ENCODE measurements at places on chromosomes 12 and 14.

- no peak for DNase-seq
These were observed 25.6 kb downstream of the PPM1H start for GRCh38 chr12:62909340-62909739.

DNA sequence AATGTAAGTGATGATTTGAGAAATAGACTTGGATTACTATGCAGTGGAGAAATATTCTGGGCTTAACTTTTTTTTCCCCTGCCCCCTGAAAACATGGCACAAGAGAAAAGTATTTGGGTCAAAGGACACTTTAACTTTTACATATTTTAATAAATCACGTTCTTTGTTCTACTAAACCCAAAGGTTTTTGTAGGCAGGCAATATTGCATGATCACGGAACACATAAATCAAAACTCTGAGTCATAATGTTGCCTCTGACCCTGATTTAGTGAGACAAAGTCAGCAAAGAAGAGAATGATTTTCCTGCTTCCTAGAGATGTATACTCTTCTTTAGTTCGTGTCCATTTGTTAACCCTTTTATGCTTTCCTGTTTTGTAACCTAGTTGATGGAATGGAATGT lies 38.0 kb downstream of the ABCD2 start:
- DNase-seq = no peak

DNA sequence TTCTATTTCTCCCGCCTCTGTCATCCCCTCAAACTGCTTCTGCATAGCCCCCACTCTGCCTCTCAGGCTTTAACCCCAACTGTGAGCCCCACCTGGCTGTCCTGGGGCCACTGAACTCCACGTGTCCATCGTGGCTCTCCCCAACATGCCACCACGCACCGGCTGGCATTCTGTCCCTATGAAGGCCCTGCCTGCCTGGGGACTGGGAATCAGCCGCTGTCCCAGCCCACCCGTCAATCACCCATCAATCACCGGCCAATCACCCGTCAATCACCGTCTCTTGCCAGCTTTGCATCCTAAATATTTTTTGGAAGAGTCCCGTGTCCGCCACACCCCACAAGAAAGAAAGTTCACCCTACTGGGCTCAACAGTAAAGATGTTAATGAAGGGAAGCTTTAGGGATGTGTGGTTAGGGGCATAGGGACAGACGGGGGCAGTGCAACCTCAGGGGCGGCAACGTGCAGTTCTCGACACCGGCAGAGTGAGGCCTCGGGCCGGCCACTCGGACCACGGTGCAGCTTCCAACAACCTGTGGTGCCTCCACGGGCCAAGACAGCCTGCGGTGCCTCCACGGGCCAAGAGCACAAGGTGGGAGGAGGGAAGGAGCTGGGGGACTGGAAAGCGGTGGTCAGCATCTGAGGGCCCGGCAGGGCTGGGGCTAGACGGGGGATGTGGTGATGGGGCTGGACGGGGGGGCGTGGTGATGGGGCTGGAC lies 85.6 kb downstream of the GALNT9 start:
- DNase-seq = no peak

DNA sequence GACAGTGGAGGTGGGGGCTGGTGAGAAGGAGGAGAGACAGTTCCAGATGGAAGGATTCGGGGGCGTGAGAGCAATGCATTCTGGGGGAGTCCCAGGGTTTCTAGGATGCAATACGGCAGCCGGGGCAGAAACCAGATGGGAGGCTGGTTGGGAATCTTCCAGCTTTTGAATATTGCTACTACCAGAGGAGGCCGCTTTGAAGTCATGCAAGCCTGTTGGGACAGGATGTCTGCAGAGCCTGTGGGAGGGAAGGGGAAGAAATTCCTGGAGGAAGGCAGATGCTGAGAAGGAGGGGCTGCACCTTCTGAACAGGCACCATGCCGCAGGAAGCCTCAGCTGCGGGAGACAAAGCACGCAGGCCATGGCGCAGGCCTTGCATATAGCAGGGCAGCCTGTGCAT lies 105.4 kb downstream of the APAF1 start:
- DNase-seq = no peak

DNA sequence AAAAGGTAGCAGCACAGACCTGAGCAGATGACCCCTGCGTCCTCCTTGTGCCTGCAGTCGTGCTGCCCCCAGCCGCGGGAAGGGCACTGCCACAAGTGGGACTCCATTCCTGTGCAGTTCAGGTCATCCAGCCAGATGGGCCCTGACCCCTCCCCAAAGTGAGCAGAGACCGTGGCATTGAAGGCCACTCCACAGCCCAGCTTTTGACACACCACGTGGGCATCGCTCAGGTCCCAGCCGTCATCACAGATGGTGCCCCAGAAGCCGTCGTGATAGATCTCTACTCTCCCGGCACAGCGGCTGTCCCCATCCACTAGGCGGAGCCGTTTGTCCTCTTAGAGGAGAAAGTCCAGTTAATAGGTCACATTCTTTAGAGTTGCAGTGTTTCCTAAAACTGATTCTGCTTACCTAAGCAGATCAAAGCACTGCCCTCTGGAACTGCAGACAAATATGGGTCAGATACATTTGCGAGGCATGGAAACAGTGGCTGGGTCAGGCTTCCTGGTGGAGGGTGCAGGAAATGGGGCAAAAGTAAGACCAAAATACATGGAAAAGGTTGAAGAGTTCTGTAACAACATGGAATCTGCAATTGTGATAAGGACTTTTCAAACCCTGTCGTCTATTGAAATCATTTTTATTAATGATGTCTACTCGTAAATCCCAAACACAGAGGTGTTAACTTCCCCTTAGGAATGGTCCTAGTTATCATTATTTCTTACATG lies 69.4 kb downstream of the CD163L1 start:
- DNase-seq = no peak

DNA sequence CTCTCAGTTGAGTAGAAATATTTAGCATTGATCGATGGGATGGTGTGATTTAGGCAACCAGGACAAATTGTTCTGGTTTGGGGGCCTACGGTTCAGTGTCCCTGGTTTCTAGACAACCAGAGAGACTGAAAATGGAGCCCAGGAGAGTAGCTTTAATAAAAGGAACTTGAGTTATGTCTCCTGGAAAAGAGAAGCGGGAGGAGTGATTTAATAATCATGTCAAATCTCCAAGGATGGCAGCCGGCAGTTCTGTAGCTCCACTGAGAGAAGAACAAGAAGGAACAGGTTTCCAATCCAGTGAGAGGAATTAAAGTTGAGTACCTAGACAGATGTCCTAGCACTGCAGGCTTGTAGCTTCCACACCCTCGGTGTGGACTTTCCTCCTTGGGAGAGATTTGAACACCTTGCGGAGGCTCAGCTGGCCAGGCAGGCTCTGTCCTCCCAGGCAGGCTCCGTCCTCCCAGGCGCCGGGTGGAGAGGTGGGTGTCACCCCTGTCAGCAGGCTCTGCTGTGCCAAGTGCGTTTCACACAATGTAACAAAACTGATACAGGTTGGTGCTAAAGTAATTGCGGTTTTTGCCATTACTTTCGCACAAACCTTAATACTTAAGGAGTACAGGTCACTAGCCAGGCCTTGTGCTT lies 45.9 kb downstream of the SLC6A12 start:
- DNase-seq = no peak

DNA sequence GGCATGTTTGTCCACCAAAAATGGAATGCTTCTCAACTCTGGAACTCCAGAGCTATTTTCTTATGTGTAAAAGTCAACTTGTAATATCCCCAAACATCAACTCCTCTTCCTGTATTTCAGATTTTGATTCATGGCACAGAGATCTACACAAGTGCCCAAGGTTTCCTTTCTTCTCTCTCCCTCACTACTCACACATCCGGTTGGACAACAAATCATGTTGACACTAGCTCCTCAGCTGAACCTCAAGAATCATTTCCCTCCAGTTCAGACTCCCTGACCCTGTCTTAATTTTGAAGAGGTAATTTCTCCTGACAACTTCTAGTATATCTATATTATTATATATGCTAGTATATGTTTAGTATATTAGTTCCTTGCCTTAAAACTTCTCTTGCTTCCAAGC lies 485.4 kb upstream of the CCDC196 start:
- no peak for DNase-seq

DNA sequence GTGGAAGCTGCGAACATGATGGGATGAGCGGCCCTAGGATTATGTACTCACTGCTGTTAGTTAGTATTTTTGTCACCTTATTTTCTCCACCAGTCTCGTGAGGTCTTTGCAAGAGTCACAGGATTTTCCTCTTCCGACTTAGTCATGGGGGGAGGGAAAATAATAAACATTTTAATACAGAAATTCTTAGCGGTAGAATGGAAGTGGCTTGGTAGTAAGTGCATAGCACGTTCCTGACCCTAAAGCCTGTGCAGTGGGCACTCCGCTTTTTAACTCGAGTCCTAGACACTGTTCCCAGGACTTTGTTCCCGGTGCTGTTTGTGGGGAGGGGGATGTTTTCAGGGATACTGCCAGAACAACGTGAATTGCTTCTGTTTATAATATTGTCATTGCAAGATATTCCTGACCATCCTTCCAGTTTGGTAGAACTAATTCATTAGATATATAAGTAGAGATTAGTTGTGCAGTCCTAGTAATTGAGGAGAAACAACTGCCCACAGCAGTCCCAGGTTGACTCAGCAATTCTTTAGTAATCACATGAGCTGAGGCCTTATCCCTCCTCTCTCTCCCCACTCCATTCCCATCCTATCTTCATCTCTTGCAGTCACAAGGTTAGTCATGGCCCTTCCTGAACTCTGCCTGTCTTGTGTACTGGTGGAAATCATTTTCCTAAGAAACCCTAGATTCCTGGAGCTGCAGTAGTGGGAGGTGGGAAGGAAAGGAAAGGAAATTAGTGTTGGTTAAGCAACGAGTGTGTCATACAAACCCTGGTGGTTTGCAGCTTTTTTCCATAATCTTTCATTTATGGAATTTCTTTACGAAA lies 799 bp downstream of the SLC38A6 start:
- peak; percentile 74 for DNase-seq

DNA sequence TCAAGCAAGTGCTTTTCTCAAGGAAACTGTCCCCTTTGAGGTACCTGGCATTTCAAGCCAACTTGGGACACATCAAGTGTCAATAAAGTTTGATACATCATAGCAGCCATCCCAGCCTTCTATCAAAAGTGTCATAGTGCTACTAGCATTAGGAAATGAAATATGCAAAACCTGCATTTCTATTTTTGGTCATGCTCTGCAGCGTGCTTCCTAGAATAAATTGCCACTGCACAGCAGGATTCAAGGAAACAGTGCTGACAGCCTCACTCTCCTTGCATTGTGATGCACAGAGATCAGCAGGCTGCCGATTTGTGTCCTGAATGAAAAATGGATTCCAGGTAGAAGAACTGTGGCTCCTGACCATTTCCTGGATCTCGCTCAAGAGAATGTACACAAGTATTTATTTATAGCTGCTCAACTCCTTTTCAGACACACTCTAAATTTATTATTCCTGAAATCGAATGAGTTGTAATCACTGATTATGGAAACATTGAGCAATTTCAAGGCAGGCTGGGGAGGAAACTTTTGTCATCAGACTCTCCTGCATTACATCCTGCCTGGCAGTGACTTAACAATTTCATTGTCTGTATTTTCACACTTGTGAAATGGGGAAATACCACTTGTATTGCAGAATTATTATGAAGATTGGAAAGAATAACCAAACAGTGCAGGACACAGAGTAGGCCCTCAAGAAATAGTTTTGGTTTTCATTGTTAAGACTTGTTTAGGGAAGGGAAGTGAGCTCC lies 120.9 kb downstream of the SLC38A6 start:
- DNase-seq = no peak

- DNase-seq = no peak
These were observed 28.4 kb upstream of the SFSWAP start for GRCh38 chr12:131682510-131682895.

DNA sequence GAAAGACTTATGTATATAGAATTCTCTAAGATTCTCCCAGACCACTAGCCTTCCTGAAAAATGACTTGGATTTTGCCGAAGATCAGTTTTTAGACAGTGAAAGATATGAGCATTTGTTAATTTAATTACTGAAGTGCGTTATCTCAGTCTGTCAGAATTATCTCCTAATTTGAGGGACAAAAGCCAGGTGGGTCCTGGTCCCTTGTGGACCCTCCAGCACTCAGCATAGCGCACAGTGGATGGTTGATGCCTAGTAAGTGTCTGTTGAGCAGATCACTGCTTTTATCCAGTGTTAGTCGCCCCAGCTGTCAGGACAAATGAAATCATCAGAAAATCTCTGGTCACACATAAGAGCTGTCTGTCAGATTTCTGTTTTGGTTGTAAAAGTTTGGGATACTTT lies 80.4 kb downstream of the EML1 start:
- no peak for DNase-seq

GRCh38 chr12:113781415-113782198 lies 184.5 kb downstream of the RBM19 start:
- no peak for DNase-seq

DNA sequence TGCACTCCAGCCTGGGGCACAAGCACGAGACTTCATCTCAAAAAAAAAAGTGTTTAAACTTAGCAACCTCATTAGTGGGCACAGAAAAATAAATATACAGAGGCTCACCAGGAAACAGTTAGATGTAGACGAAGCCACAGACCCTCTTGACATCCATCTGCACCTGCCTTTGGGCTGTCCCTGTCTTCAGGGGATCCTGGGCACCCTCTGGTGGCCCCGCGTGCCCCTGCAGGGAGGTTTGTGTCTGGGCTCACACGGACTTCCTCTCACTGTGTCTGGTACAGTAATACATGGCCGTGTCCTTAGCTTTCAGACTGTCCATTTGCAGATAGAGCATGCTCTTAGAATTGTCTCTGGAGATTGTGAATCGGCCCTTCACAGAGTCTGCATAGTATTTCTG lies 916.5 kb downstream of the TMEM121 start:
- no peak for DNase-seq

- DNase-seq = no peak
These were observed 12.4 kb upstream of the ACOT1 start for GRCh38 chr14:73524493-73524892.

DNA sequence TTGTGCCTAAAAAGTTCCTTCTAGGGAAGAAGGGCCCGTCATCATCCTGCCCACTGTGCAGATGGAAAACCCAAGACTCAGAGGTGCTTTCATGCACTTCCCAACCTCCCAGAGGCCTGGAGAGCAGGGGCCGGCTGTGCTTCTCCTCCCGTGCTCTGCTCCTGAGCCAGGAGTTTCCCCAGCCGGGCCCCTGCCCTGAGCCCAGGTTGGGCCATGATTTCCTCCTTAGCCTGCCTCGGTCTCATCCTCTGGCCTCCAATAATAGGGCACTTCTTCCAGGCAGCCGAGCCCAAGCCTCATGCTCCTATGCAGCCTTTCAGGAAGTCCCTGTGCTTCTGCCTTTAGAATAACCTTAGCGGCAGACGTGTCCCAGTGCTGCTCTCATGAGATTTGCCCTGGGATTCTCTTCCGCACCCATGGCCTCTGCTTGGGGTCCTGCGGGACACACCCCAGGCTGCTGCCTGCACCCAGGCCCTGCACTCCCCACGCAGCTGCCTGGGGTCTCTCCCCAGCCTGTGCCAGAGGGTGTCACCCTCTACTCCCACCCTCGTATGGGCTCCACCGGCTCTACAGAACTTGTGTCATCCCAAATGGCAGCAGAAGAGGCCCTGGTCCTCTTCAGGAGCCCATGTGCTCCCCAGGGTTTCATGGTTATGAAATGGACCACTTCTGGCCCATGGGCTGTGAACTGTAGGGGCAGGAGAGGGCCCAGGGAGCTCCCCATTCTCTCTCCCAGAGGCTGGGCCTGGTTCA lies 359.3 kb downstream of the ADGRD1 start:
- no peak for DNase-seq

- DNase-seq = peak; percentile 26
These were observed at the start of gene STON2 for GRCh38 chr14:81400202-81400678. TSS of gene STON2 (minus strand) at chr14:81400324. CDS start at chr14:81398382, 1,942 bp downstream.
